Activated CD4-positive, alpha-beta T cell treated with anti-CD3 and anti-CD28 coated beads for 48 hours (primary cell): ENCODE measurements at places on chromosomes 2 and 18.

DNA sequence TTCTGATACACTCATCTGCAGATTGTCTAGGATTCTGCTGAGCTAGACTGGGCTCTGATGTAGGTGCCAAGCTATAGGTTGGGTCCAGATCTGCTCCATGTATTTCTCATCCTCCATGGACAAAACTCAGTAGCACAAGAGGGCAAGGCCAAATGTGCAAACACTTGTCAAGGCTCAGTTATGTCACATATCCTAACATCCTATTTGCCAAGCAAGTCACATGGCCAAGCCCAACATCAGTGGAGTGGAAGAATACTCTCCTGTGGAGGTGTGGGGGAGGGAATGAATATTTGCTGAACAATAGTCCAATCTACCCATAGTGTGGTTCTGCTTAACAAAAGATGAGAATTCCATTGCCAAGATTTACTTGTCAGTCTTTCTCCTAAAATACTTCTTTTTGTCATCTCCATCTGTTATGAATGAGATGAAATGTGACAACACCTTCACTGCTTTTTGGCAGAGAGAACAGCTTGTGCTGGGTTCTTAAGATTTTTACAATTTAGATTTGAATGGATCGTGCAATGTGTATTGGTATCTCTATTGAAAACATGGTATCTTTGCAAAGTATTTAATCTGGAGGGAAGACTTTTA, 89.9 kb downstream of the OXER1 start:
- DNase-seq: no peak

DNA sequence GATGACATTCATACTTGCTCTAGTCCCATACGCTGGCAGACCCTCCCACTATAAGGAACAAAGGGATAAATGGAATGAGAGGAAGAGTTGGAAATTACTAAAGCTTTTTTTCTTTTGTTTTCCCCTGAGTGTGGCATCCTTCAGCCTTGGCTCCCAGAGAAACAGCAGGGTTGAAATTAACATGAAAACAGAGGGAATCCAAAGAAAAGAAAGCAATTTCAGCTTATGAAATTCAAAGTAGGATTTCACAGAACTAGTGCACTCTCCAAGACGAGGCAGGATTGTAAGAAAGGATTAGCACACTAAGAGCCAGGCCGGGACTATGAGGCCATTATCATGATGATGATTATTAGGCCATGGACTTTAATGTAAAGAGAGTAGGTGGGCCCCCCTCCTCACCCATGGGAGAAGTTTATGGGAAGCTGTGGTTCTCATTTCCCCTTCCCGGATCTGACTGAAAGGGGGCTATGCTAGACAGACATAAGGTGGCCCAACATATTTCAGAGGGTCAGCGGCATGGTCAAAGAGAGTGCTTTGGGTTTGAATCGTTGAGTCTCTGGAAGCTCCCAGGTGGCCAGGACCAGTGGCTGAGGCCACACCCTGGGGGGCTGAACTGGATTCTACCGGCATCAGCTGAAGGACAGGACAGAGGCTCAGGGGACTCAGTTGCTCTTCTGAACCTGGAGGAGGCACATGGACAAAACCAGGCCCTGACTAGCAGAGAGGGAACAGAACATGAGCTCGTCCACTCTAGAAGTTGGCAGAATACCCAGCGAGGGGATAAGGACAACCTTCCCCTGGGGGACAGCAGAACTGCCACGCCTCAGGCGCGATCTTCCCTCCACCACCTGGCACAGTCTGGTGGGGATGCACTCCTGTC, 100.1 kb upstream of the ARL4C start:
- DNase-seq: no peak

GRCh38 chr2:57965961-57966360, 80.6 kb upstream of the VRK2 start:
- no peak for DNase-seq

DNA sequence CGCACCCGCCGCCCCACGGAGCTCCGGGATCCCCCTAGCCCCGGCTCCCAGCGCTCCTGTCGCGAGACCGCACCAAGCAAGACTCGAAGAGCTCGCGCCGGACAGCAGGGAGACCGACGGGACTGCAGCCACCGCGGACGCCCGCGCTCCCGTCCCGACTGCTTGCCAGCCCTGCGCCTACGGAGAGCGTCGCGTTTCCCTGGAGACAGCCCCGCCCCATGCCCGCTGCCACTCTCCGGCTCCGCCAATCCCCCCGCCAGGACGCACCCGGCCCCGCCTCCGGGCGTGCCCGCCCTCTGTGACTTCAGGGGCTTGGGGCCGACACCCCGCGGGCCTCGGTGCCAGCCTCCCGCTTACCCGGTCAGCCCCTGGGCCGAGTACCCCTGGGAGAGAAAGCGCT, at the start of gene ANKMY1:
ANKMY1 (minus strand) TSS at position 181 of the 400 bp plus-strand sequence. CDS start 653 bp downstream, outside the sequence.
- peak; percentile 85 for DNase-seq

- DNase-seq: no peak
Observed at GRCh38 chr2:72114693-72115051, 33.0 kb downstream of the CYP26B1 start.

DNA sequence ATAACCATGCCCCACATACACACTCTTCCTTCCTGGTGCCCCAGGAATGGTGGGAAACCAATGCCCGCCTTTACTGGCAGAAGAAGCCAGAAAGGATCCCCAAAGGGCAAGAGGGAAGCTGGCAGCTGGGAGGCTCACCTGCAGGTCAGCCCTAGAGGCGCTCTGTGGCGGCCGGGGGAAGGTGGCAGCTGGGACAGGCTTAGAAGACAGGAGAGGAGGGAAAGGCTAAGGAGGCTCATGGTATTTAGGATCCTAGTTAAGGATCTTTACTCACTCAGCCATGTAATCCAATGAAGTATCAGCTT, 23.8 kb downstream of the ADRA2B start:
- no peak for DNase-seq

DNA sequence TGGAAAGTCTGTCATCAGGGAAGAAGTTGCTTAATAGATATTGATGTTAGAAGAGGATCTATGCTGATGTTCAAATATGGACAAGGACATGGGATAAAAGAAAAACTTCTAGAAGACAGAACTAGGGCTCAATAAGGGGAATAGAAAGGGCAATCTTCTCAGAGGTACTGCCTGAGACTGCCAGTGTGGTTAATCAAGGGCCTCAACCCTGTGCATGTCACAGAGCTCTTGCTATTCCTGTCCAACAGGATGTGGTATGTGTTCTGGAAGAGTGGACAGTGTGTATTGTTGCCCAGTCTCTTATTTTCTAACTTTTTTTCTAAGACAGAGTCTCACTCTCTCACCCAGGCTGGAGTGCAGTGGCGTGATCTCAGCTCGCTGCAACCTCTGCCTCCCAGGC, 27.8 kb upstream of the RNF125 start:
- no peak for DNase-seq

DNA sequence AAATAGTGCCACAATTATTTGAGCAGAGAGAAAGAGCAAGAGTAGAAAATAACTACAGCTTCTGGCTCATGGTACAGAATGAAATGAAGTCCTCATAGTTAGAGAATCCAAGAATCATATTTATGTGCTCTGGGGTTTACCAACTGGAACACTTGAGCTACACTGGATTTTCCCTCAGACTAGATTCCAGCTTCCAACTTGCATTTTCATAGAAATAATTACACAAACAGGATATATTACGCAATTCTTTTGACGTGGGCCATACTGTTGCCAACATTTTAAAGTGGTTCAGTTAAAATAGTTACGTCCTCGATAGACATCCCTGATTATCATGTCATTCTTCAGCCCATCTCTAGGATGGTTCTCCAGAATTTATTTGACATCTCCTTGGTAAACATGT, 129.2 kb downstream of the ETAA1 start:
- no peak for DNase-seq

- DNase-seq: no peak
Observed at GRCh38 chr2:188570370-188570769, 278.7 kb downstream of the GULP1 start.

DNA sequence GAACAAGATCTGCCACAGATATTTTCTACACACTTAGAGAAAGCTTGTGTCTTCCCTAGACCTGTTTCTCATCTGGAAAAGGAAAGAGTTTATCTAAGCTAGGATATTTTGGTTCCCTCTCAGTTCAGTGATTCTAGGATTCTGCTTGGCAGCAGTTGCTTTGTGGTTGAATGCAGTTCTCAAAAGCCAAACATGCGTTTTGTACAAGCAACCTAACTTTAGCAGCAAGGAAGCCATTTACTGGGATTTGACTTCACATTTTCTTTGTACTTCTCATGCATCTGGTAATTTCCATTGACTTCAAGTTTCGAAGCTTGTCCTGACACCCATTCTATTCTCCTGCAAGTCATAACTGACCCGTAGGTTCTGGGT, 33.3 kb downstream of the VSNL1 start:
- DNase-seq: no peak

GRCh38 chr2:70094171-70094977, 7.1 kb downstream of the PCBP1 start:
- DNase-seq: no peak

GRCh38 chr2:127064642-127065250, 42.2 kb downstream of the BIN1 start:
- DNase-seq: peak; percentile 87

GRCh38 chr2:69211048-69211447, 176.0 kb downstream of the GFPT1 start:
- no peak for DNase-seq

- no peak for DNase-seq
Observed at GRCh38 chr18:73663581-73663980, 484.1 kb downstream of the FBXO15 start.

DNA sequence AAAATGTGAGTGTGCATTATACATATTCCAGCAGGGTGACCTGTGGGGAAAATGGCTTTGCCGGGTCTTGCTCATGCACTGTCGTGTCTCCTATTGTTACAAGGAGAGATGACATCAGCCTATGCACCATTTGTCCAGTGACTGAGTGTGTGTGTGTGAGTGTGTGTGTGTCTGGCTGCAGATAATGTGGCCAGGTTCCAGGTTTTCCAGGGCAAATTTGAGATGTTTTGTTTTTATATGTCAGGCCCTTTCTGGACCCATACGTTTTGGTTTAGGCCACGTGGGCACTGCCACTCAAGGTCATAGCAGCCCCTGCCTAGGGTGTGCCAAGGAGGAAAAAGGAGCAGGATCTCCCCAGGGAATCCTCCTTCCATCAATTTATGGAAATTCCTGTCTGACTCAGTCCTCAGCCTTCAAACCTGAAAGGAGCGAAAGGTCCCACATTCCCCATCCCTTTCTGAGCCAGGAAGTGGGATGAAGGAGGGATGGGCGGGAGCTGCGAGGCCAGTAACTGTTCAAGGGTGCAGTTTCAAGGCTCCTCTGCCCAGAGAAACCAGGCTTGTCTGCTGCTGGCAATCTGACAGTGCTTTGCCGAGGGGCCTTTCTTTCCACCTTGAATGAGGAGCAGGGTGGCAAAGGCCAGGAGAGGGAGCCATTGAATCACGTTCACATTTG, 93.0 kb upstream of the SMAD2 start:
- peak; percentile 44 for DNase-seq

DNA sequence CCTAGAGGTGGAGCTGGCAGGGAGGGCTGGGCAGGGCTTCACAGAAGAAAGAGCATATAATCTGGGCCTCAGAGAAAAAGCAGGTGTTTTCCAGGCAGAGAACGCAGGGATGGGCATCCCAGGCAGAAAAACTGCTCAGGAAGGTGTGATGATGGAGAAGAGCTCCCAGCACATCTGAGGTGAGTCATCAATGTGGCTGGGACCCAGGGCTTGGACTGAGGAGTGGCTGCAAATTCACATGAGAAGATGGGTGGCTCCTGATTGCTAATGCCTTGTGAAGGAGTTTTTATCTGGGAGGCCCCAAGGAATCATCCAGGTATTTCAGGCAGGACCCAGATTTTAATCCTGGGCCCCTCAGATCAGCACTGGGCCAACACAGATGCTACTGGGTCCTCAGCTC, 10.2 kb downstream of the IL1F10 start:
- no peak for DNase-seq

DNA sequence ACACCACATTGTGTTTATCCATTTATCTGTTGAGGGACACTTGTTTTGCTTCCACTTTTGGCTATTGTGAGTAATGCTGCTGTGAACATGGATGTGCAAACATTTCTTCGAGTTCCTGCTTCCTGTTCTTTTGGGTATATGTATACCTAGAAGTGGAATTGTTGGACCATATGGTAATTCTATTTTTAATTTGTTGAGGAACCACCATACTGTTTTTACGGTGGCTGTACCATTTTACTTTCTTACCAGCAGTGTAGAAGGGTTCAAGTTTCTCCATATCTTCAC, 23.1 kb downstream of the ANXA4 start:
- DNase-seq: no peak
